ENCODE measurements at places on chromosomes 4 and X.

GRCh38 chr4:60743654-60744053, 456.5 kb upstream of the ADGRL3 start:
- no peak for DNase-seq

GRCh38 chrX:51641421-51642021, 22.8 kb upstream of the CENPVL3 start:
- no peak for DNase-seq

GRCh38 chrX:103187953-103188475, 26.9 kb upstream of the BEX4 start:
- DNase-seq: no peak

GRCh38 chrX:134622056-134622812, 36.0 kb downstream of the PLAC1 start:
- DNase-seq: peak; percentile 17

- DNase-seq: no peak
Measured at GRCh38 chrX:44428989-44429627, 85.6 kb upstream of the EFHC2 start.
